ENCODE measurements at places on chromosomes 12 and 14. TPM values are rescaled to one million over a fixed set of nuclear protein-coding genes. Genes with fewer than 3 reads are reported as not detected.

DNA sequence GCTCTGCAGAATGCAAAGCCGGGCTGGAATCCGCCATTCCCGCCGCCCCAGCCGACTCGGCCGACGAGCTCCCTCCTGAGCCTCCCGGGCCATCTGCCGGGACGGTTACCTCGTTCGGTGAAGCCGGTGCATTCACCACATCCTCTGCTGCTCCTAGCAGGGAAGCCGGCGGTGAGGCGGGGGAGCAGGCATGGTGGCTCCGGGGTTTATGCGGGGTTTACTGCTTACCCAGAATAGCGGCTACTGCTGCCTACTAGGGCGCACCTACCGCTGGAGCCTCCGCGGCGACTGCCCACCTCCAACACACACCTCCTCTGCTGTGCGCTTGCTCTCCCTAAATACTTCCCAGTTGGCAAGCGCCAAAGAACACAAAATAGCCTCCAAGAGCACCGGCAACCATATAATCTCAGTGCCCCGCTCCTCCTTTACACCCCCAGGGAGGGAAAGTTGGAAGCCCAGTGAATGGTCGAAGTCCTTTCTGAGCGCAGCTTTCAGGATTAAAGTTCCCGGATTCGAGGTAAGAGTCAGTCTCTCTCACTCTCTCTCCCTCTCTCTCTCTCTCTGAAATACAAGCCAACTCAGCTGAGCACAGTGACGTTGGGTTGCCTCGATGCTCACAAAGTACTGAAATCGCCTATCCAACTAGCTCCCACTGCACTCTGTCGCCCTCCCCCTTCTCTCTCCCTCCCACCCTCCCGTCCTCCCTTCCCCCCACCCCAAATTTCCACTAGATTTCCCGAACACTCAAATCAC lies at the start of gene TBX5:
Gene TBX5 (minus strand): TSS at position 626 of the 753 bp plus-strand sequence. CDS start 2,246 bp downstream, outside the sequence.
- DNase-seq = no peak

DNA sequence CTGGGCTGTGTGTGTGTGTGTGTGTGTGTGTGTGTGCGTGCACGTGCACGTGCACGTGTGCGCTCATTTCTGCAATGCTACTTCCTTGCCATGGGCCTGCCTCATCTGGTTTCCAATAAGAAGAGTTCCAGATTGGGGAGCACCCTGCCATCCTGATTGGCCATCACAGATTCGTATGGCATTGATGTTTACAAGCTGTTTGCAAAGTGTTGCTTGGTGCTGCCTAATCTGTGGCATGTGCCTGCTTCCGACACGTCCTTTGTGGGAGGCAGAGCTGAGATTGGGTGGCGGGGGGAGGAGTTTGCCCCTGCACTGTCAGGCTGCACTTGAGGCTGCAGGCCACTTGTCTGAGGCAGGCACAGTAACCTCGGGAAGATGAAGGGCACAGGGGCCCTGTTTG lies 39.2 kb downstream of the SAMD4A start:
- peak; percentile 73 for DNase-seq

DNA sequence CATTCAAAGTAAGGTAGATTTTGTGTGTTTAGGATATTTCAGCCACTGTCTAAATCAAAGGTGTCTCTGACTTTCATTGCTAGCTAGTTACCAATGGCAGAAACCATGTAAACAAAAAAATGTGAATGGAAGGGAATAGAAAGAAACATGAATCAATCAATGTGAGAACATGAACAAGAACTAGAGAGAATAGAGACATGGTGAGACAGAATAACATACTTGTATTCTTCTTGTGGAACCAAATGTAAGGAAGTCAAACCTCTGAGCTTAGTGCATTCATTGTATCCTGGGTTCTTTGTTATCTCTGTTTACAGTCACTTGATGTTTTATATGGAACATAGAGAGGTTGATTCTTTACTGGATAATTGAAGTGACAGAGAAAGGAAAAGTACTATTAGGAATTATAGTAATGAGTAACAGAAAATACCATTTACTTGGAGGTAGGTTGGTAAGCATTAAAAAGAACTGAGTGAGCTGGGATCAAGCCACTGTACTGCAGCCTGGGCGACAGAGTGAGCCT lies 2.6 kb upstream of the WNK1 start:
- no peak for DNase-seq

DNA sequence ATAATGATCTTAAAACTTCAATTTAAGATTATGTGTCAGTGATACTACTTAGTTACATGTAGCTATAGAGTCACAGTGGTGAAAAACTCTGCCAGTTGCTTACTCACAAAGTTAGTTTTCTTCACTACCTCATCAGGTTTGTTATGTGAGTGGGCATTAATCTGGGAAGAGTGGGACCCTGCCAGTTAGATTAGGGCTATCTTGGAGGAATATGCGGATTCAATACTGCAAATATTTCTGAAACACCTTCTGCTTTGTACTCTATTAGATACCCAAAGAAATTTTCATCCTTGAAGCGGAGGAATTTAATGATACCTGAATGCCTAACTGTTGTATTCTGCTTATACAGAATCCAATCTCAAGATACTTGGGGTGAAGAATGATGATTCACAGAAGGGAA lies 25.1 kb downstream of the ZNF268 start:
- DNase-seq = no peak

DNA sequence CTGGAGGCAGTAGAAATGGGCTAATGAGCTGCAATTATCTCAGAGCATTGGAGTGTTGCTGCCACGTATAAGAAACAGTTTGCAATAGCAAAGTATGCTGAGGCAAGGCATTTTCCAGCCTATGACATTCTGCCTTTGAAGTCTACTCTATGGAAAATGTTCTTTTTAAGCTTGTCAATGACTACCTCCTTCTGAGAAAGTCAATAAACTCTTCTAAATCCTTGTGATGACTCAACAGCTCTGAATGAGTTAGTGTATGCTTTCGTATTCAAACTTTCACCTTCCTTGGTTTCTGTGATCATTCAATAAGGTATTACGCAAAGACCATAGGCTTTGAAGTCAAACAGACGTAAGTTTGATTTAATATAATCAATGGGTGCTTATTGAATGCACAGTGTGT lies 111.2 kb downstream of the CAPZA3 start:
- DNase-seq = no peak

DNA sequence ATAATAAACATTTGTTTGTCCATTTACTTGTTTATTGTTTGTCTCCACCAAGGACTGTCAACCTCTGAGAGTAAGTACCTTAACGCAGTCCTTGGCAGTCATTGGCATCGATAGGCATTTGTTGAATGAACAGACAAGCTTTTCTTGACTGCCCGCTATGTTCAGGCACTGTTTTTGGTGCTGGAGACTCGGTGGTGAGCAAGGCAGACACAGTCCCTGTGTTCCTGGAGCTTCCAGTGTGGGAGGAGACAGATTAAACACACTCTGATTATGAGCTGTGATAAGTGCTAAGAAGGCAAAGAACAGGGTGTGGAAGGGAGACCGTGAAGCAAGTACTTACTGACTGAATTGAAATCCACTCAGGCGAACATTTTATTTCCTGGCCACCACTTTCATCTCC lies 1.2 kb downstream of the ATP6V0A2 start:
- no peak for DNase-seq

- DNase-seq = peak; percentile 97
Measured at GRCh38 chr14:75310295-75311111, 31.9 kb downstream of the FOS start.

GRCh38 chr14:33280646-33281045 lies 342.0 kb downstream of the NPAS3 start:
- no peak for DNase-seq

DNA sequence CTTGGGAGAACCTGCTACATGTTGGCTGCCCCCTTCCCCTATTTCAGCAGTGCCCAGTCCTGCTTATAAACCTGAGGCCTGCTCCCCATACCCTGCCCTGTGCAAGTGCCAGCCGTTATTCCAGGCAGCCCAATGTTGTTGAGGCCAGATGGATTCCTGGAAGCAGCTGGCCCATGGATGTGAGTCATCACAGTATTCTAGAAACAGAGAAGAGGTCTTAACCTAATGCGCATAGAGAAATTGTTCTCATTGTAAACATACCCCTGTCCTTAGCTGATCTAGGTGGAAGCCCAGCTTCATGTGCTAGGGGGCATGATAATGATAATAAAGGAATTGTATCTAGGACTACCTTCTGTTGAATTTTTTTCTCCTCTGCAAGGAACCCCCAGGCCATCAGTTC lies 69.7 kb downstream of the TSPAN11 start:
- no peak for DNase-seq

DNA sequence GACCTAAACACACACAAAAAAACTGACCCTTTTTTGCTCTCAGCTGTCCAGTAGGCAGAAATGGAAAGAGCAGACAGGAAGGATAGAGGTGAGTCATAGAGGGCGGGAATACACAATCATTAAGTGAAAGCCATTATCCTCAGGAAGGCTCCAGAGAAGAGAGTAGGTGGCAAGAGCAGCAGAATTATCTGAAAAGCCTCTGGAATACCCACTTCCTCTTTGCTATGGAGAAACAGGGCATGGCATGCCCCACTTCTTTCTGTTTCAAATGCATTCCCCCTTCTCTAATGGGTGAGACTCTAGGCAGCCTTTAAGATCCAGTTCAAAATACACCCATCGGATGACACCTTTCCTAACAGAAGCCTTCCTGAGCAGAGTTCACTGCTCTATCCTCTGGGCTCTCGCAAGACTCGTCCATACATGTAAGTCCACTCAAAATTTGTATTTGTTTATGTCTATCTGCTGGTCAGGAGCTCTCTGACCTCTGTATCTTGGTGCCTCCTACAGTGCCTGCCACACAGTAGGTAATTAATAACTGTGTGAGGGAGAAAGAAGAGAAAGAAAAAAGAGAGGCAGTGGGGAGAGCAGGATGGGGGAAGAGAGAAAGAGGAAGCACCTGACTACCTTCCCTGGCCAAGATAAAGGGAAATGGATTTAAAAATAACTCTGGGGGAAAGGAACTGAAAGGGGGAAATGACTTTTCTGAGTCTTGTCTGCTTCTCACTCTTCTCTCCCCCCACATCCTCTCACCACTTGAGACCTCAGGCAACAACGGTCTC lies 8.5 kb downstream of the KLHL33 start:
- no peak for DNase-seq

- no peak for DNase-seq
Measured at GRCh38 chr12:114835031-114835430, 151.1 kb upstream of the TBX3 start.

GRCh38 chr12:121112496-121112895 lies 20.2 kb upstream of the P2RX7 start:
- no peak for DNase-seq

GRCh38 chr14:83300476-83301064 lies 1766.9 kb upstream of the SEL1L start:
- DNase-seq = no peak

DNA sequence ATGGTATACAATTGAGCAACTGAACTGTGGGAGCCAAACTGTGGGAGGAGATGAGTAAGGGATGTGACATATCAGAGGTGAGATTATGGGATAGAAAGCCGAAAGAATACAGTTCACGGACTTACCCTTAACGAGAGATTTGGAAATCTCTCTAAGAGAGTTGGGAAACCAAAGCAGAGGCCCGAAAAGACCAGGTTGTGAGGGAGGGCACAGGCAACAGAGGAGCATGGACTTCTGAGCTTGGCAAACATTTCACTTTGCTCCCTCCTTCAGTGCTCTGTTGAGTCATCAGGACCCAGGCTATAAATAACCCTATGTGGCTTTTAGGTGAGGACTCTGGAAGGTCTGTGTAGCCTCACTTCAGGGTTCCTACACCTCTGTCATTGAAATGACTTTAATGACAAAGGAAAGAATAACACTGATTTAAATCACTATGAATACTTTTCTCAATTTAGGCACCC lies 120.6 kb downstream of the TGFB3 start:
- DNase-seq = no peak

GRCh38 chr12:18428416-18428815 lies 167.1 kb downstream of the PIK3C2G start:
- no peak for DNase-seq

- DNase-seq = no peak
Measured at GRCh38 chr14:103393676-103394626, 8.7 kb downstream of the MARK3 start.

DNA sequence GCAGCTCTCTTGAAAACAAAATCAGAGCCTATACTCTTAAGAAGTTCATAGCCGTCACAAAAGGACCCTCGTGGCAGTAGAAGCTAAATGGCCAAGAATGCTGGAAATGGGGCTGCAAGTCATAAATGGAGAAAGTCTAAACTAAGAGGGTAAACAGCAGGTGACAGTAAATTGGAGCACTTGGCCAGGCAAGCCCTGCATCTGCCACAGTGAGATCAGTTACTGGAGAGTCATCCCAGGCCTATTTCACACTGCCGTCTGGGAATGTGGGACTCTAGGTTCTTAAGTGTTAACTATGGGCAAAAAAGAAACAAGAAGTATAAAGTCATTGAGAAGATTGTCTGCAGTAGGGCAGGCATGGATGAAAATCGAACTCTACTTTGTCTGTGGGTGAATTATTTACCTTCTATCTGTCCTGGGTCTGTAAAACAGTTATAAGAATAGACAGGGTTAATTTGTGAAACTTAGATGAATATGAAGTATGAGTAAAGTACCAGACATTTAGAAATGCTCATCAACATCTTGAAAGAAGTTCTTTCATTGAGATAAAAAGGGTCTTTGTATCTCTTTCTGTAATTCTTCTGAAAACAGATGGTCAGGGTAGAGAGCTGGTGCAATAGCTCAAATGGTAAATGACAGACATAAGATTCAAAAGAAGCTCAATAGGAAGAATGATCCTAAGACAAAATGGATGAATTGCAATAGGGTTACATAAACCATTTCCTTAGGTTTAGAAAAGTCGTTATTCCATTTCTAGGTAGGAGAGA lies 792.5 kb downstream of the DIO2 start:
- DNase-seq = no peak

GRCh38 chr14:70023871-70024270 lies 144.7 kb downstream of the SMOC1 start:
- no peak for DNase-seq

- DNase-seq = no peak
Measured at GRCh38 chr14:58815161-58815701, 177.5 kb downstream of the DACT1 start.

DNA sequence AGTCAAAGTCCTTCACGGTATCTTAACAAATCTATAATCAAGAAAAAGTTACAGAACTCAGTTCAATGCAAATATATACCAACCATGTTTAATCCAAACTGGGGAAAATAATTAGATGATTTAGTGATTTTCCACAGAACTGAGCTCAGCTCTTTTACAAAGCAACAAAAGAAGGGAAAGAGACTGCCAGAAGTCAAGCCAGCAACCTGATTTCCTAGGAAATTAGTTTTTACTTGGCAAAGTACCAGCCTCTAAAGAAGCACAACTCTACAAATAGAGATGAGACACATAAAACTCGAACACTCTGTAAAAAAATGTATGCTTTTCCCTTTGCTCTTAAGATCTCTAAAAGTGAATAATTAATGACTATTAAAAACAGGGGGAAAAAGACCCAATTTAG lies 19.4 kb downstream of the NUMB start:
- DNase-seq = no peak

Gene TEX52
- total RNA-seq = not detected

Gene TRPV4
- total RNA-seq = 0.59 TPM

Gene FOXM1
- total RNA-seq = 0.16 TPM

Gene TCTN2
- 4.6 TPM for total RNA-seq

Gene GARIN6
- not detected for total RNA-seq

Gene FUT8
- 13.5 TPM for total RNA-seq

Gene CCDC196
- total RNA-seq = not detected

Gene SLCO1B1
- total RNA-seq = not detected

Gene EIF2S3B
- total RNA-seq = not detected

Gene LRIG3
- 14.6 TPM for total RNA-seq

Gene SPRYD4
- 2.7 TPM for total RNA-seq

Gene TAS2R10
- not detected for total RNA-seq
